Fibroblast of skin of right quadriceps (primary cell): ENCODE measurements at places on chromosomes 6 and 20.
A peak's percentile ranks its signal among the peaks of the same experiment; 100 is the strongest.

DNA sequence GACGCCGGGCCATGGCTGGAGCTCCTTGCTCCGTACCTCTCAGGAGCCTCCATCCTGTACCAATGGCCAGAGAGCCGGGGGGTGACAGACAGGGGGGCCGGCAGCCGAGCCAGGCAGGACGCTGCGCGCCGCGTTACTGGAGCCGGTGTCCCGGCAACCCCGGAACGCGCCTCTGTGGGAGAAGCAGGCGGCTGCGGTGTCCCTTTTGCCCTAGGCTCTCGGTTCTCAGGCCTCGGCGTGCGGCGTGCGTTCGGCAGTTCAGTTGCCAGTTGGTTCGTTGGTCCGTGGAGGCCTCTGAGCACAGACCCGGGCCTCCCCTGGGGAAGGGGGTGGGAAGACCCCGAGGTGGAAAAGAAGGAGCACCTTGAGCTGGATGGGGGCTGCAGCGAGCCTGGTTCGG is at the start of gene SPATS1:
Gene SPATS1 (plus strand): TSS at position 162 of the 400 bp plus-strand sequence. CDS start 446 bp downstream, outside the sequence.
- DNase-seq, result no peak

DNA sequence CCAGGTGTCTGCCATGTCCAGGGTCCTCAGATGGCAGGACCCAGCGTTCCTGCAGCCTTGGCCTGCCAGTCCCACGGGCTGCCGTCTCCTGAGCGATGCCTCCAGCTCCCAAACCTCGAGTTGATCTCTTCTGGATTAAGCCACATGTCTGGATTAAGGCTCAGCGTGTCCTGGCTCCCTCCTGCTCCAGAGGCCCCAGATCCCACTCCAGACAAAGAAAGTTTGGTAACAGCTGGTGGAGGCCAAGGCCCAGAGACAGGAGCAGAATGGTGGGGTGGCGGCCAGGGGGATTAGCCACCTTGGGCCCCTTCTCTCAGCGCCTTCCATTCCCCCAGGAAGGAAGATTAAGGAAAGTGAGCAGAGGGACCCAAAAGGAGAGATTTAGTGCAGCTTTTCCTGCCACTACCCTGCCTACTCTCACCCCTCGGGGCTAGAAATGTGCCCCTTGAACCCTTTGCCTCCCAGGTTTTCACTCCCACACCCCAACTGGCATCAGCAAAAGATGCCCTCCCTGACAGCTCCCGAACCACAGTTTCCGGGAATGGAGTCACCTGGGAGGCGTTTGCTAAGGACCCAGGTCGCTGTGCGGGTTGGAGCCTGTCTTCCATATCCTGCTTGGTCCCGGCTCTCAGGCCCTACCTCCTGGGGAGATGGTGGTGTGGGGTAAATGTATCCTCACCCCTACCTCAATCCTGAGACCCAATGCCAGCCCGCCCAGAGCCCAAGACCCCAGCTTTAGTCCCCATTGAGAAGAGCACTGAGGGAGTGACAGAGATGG is 6.9 kb downstream of the SPDEF start:
- DNase-seq, result no peak

GRCh38 chr6:24851086-24851485 is 52.4 kb upstream of the ARMH2 start:
- DNase-seq, result no peak

DNA sequence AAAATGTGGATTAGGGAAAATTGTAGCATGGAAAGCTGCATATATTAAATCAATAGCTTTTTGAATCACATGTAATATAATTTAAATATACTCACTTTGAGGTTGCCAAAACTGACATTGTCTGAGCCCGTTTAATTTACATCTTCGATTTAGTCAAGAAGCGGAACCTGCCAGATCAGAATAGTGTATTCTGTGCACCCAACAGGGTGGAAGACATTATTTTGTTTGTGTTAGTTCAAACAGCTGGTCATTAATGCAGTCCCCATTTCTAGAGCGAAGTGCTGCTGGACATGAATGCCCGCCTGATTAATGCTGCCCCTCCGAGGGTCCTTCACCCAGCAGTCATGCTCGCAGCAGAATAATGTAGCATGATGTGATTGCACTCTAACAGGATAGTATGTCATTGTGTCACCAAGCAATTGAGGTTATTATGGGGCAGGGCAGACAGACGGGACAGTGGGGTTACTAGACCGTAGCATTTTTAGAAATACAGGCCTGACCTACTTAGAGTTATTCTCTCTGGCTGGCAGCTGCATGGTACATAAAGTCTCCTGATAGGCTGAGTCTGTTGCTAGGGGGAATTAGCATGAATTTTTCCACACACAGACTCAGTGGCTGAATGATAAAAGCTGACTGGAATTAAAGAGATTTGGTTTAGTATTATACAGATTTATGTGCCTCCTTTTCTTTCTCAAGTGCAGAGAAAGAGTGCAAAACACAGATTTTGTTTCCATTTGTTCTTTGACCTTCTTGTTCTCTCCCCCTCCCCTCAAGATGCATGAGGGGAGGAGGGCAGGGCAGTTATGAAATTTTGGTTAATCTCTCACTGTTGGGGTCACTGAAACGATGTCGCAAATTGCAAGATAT is 147.1 kb downstream of the PRL start:
- no peak for DNase-seq

GRCh38 chr6:36623547-36624459 is 29.6 kb downstream of the SRSF3 start:
- DNase-seq, result peak; percentile 75

DNA sequence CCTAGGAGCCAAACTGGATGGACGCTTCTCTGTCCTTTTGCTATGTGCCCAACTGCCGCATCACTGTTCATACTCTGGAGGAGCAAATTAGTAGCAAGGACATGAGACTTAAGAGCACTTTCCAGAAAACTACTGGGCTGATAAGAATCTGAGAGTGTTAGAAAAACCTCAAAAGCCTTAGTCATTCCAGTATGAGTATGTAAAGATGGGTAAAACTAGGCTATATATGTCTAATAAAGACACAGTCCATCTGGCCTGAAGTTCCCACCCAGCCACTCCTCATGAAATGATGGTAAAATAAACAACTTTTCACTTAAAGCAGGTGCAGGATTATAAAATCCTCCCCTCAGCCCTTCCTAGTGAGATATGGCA is 30.6 kb downstream of the SHLD1 start:
- DNase-seq, result no peak

DNA sequence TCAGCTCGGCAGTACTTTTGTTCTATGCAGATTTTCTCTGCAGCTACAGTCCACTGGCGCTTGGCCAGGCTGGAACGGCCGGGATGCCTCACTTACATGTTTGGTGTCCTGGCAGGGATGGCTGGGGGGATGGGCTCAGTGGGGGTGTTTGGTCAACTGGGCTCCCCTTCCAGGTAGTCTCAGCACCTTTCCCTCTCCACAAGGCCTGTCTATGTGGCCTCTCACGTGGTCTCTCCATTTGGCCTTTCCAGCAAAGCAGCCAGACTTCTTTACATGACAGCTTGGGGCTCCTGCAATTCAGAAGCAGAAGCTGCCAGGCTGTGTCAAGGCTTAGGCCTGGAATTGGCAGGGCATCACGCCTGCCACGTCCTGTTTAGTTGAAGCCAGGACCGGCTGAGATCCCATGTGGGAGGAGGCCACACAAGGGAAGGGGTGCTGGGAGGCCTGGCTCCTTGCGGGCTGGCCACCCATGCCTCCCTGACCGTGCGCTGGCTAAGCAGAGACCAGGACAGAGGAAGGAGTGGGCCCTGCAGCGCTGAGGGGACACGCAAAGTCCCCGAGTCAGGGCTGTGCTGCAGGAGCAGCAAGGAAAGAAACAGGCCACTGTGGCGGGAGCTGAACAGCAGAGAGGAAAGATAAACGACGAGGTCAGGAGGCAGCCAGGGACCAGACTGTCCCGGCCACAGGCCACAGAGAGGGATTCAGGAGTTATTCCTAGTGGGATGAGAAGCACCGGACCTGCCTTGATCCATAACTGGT is 38.9 kb downstream of the MGME1 start:
- no peak for DNase-seq

- no peak for DNase-seq
Observed at GRCh38 chr20:1264727-1265126, 1.4 kb upstream of the SNPH start.

DNA sequence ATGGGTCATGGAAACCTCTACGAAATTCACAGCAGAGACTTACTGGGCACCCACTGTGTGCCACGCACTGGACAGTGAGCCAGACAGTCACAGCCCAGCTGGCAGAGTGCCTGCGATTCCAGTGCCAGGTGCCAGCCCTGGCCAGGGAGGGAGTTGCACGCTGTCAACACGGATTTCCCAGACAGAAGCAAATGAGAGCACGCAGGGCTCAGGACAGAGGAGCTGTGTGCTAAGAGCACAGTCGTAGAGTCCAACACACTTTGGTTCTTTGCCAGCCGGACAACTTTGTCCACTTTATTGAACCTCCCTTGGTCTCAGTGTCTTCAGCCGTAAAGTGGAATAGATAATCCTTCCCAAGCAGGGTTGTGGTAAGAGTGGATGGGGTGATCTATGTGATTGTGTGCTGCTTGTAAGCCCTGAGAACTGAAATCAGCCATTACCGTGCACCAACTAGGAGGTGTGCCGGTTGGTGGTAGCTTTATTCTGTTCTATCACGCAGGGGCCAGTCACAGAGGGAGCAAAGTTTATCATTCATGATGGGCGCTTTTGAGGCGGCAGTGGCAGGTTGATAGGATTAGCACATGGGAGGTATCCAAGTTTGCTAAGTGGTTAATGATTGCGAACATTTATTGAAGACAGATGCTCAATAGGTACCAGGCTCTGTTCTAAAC is 40.6 kb downstream of the SIRPA start:
- DNase-seq, result no peak

GRCh38 chr20:4328541-4328940 is 313.2 kb upstream of the RNF24 start:
- no peak for DNase-seq

- no peak for DNase-seq
Observed at GRCh38 chr6:98014442-98015201, 731.6 kb upstream of the MMS22L start.

- no peak for DNase-seq
Observed at GRCh38 chr20:21396599-21397340, 556 bp downstream of the NKX2-4 start.

DNA sequence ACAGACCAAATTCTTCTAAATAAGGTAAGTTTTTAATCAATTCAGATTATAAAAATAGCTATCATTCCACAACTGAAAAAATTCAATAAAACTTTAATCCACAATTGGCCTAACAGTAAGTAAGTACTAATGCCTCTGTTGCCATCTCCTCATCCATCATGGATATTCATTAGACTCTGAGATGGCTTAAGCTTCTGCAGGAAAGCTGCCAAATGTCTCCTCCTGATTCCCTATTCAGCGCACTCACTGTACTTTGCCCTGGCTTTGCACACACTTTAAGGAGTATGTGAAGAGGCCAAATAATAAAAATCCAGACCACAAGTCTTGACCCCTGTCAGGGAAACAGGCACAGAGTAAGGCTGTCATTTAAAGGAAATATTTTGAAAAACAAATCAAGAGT is 23.6 kb downstream of the PGM3 start:
- DNase-seq, result no peak

GRCh38 chr6:83709748-83710050 is 798 bp upstream of the SNAP91 start:
- DNase-seq, result no peak

- DNase-seq, result no peak
Observed at GRCh38 chr6:30683183-30683979, 3.1 kb downstream of the PPP1R18 start.

DNA sequence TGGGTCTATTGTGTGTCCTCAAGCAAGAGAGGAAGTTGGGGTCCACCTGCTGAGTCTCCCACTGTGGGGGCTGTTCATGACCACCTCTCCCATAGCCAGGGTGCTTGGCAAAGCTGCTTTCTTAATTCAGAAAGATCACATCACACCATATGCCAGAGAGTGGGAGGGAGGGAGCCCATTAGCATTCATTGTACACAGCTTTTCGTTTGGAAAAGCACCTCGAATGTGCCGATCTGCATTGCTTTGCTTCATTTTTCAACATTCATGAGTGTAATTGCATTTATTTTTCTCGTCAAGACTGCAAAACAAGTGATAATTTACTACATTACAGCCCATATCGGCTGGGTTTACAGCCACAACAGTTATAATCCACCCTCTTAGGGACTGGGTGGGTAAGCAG is 327.3 kb downstream of the PTPRT start:
- DNase-seq, result no peak

- no peak for DNase-seq
Observed at GRCh38 chr6:33945931-33946330, 142.1 kb upstream of the MLN start.

GRCh38 chr6:166346965-166347364 is 4.6 kb upstream of the SFT2D1 start:
- DNase-seq, result no peak

- peak; percentile 79 for DNase-seq
Observed at GRCh38 chr6:115891111-115891669, 169.5 kb downstream of the FRK start.

GRCh38 chr6:23783901-23784300 is 342.1 kb upstream of the NRSN1 start:
- no peak for DNase-seq

- no peak for DNase-seq
Observed at GRCh38 chr20:24747010-24747712, 201.9 kb upstream of the CST7 start.

- DNase-seq, result peak; percentile 62
Observed at GRCh38 chr6:104855507-104855906, 4.2 kb downstream of the HACE1 start.

DNA sequence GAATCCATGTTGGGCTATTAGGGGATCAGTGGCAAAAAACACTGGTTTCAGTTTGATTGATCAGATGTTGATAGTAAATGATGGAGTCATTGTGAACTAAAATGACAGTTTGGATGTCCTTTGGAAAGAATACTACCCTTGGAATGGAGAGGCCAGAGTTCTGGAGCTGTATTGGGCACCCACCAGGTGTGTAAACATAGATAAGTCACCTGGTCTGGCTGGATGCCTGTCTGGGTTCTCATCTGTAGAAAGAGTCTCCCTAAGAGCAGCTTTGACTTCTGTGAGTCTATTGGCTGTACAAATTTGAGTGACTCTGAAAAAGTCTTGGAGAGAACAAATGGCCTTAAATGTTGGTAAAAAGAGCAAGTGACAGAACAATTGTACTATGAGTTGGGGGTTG is 115.0 kb downstream of the SCP2D1 start:
- DNase-seq, result no peak

DNA sequence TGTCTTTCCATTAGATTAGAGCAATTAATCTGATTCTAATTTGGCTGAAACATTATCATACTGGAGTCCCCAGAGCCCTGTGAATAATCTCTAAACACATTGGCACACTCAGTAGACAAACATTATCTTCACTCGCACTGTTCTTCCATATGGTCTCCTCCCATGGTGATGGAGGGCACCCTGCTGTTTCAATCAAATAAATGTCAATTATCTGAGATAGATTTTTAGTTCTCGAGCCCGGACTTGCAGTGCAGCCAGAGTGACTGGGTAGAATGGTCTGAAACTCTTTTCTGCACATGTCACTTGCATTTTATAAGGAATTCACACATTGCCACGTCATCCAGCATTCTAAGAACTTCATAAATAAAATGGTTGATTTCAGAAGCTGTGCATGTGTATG is 90.6 kb upstream of the MAP3K7 start:
- no peak for DNase-seq

GRCh38 chr6:126227833-126228702 is 111.8 kb upstream of the CENPW start:
- no peak for DNase-seq
